Renal pelvis (tissue), 12 donors: ENCODE measurements at places on chromosomes 13 and 19.

DNA sequence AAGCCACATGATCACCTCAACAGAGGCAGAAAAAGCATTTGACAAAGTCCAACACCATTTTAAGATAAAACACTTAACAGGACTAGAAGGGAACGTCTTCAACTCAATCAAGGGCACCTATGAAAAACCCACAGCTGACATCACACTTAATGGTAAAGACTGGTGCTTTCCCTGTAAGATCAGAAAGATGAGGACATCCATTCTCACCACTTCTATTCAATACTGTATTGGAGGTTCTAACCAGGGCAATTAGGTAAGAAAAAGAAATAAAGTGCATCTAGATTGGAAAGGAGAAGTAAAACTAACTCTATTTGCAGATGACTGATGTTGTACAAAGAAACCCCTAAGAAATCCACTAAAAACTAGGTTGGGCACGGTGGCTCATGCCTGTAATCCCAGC, 11.2 kb upstream of the AKAP8 start:
- no peak for DNase-seq

DNA sequence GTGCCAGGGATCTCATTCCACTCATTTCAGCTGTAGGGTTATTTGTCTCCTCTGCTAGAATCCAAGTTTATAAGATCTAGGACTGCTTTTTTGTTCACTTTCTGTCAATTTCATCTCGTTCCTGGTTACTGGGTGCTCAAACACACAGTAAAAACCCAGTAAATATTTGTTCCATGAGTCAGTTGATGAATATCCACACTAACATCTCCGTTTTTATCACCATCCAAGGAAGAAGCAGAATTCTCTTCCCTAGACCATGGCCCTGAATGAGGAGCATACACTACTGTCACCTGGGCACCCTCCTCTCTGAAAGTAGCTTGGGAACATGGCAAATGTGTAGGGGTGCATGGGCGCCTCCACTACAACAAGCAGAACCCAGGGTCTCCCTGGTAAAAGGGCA, 390.8 kb downstream of the FOXO1 start:
- DNase-seq: no peak

DNA sequence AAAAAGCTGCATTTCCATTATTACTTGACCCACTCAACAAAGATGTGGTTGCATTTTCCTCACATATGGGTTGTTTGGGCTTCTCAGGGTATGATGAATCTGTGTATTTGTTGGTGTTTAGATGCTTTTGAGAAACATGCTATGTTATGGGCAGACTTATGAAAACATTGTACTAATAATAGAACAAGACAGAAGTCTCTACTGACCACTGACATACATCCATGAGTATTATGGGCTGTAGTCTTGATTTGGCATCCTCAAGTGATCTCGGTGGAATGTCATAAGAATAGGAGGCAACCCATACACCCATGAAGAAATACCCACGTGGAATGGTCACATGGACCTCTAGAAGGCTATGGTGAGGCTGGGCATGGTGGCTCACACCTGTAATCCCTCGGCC, 36.3 kb upstream of the ABCC4 start:
- no peak for DNase-seq

- DNase-seq: no peak
Measured at GRCh38 chr19:8988204-8988603, 22.0 kb downstream of the MUC16 start.

GRCh38 chr13:22925881-22926747, 254.7 kb upstream of the SGCG start:
- peak; percentile 58 for DNase-seq

GRCh38 chr13:72156760-72157159, 289.8 kb upstream of the DACH1 start:
- DNase-seq: no peak

GRCh38 chr13:34361560-34361959, 543.6 kb downstream of the RFC3 start:
- no peak for DNase-seq

- DNase-seq: no peak
Measured at GRCh38 chr13:29752175-29752574, 98.2 kb downstream of the UBL3 start.

DNA sequence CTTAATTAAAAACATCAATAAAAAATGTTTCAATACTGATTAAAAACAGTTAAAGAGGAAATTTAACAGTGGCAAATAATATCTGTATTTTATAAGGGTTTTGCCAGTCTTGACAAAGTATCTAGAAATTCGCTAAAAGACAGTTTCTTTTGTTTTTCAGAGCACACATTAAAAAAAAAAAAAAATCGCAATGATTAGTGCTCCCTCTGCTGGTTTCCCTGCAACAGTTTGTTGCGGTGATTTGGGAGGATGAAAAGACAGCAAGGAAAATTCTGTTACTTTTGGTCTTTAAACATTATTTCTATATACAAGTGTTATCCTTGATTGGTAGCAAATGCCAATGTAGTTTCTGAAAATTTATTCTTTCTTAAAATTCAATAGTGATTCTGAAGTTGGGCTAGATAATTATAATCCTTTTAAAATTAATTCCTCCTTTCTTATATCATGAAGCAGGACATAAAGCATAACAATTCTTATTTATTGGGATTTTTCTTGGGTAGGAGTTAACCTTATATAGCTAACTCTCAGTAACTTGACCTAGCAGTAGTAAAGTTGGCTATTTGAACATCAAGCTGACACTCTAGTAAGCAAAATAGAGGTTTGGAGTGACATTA, 23.1 kb upstream of the SPRY2 start:
- no peak for DNase-seq

DNA sequence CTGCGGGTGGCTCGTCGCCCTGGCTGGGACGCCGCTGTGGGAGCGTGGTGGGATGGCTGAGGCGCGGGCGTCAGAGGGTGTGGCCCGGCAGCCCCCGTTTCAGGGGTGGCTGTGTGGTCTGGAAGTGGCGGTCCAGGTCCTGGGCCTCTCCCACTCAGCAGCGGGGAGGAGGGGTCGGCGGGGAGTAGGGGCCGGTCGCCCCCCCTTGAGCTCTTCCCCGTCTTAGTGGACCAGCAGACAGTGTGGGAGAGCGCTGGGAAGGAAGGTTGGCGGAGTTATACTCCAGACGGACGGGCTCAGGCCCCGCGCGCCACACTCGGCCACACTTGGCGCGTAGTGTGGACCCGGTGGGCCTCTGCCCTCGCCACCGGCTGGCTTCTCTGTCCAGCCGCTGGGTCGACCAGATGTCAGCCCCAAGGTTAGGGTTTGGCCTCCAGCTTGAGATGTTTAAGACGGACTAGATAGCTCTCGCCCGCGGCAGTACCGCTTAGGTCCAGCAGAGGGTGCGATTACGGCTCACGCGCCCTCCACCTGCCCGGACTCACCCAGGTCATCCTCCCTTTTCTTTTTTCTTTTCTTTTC, 21.7 kb upstream of the ZNF429 start:
- no peak for DNase-seq

DNA sequence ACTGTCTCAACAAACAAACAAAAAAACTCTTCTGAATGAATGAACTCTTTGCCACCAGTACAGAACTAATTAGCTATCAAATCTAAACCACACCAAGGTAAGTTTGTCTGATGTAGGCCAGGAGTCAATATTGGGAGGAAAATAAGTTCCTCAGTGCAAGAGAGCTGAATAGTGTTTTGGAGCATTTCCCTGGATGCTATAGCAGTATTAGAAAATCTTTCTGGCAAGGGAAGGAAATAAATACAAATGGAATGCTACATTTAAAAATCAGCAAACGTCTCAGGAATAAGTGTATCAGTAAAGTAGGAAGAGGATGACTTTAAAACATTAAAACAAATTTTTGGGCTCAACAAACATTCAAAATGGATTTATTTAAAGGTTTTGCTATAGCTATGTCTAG, 81.3 kb upstream of the TMTC4 start:
- DNase-seq: no peak

DNA sequence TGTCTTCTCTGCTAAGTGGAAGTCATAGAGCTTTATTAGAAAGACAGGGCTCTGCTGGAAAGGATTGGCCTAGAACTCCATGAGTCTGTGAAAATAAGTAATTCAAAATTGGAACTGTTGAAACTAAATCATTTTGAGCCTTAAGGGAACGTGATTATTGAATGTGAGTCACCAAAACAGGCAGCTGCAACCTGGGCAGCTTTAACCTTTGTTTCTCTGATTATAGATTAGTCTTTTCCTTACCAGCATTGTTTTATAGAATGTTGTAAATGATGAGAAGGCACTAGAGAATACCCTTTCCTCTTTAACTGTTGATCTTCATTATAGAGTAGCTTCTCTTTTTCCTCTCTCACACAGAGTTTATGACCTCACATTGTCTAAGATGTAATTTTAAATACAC, 638.8 kb upstream of the SLITRK6 start:
- DNase-seq: no peak

DNA sequence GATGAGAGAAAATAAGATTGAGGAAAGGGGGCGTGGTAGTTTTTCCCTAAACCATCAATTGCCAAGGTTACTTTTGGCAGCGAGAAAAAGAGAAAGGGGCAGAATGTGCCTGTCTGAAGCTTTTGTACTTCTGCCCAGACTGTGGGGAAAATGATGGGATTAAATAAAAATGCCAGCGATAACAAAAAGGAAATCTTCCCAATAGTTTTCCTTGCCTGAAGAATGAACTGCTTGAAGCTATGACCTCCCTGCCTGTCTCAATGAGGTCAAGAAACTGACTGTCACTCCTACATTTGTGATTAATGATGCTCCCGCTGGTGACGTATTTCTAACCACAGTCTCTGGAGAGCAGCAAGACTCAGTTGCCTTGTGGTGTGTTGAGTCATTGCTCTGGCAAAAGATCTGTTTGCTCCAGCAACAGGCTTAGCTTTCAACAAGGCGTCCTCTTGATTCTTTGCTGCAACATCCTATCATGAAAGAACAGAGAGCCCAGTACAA, 1051.5 kb downstream of the DIAPH3 start:
- no peak for DNase-seq

GRCh38 chr19:18433735-18434398, 4.1 kb downstream of the ISYNA1 start:
- no peak for DNase-seq

DNA sequence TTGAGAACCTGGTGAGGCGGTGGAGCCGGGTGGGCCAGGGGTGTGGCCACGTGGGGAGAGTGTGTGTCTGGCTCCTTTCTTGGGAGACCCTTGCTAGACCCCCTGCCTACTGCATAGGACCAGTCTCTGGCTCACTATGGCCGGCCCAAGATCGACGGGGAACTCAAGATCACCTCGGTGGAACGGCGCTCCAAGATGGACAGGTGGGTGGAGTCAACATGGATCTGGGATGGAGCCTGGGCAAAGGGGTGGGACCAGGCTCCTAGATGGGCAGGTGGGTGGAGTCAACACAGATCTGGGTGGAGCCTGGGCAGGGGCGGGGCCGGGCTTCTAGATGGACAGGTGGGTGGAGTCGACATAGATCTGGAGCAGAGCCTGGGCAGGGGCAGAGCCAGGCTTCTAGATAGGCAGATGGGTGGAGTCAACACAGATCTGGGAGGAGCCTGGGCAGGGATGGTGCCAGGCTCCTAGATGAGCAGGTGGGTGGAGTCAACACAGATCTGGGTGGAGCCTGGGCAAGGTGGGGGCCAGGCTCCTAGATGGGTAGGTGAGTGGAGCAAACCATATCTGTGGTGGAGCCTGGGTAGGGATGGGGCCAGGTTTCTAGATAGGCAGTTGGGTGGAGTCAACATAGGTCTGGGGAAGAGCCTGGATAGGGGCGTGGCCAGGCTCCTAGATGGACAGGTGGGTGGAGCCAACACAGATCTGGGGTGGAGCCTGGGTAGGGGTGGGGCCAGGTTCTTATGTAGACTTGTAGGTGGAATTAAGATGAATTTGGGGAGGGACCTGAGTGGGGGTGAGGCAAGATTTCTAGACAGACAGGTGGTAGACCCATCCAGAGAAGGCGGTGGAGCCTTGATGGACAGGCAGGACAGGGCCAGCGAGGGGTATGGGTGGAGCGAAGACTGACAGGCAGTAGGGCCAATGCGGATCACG, 56.5 kb downstream of the VAV1 start:
- DNase-seq: no peak

GRCh38 chr19:49512970-49513745, 697 bp downstream of the FCGRT start:
- DNase-seq: peak; percentile 76

- DNase-seq: no peak
Measured at GRCh38 chr13:37379841-37380240, 218.7 kb downstream of the POSTN start.

GRCh38 chr13:110907951-110908898, 6.6 kb downstream of the ANKRD10 start:
- no peak for DNase-seq

DNA sequence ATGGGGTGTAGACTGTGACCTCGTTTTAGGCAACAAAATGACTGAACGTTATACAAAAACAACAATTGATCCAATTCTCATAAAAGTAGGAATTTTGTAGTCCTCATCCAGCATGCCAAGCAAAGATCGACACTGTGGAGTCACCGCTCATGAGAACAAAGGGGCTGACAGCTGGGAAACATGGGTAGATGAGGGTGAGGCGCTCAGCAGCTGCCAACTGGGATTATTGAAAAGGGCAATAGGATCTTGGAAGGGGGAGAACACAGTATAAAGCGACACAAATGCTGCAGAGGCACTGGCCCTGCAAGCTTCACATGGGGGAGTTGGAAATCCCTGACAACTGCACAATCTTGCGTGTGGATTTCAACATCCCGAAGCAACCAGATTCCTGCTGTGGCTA, 5.4 kb upstream of the ZNF765 start:
- no peak for DNase-seq

DNA sequence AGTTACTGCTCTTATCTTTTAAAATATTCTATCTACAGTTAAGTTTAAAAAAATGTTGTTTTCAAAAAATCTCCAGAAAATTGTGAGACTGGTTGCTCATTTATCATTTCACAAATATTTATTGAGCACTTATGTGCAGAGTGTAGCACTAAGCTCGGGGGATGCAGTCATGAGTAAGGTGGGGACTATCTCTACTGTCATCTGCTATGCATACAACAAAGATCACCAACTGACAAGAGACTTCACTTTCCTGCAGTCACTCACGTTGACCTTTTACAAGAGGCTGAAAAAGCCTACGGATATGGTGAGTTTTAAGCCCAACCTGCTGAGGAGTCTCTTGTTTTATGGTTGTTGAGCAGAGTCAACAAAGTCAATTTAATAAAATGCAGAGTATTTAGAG, 392.5 kb downstream of the KLF12 start:
- no peak for DNase-seq

- DNase-seq: no peak
Measured at GRCh38 chr19:58227964-58228584, 640 bp upstream of the ZNF544 start.

GRCh38 chr19:45779231-45780145, 2.8 kb downstream of the DMPK start:
- peak; percentile 70 for DNase-seq

GRCh38 chr19:46381756-46382345, 31.5 kb downstream of the CCDC8 start:
- DNase-seq: no peak
